ENCODE measurements at places on chromosomes 1 and 21.

DNA sequence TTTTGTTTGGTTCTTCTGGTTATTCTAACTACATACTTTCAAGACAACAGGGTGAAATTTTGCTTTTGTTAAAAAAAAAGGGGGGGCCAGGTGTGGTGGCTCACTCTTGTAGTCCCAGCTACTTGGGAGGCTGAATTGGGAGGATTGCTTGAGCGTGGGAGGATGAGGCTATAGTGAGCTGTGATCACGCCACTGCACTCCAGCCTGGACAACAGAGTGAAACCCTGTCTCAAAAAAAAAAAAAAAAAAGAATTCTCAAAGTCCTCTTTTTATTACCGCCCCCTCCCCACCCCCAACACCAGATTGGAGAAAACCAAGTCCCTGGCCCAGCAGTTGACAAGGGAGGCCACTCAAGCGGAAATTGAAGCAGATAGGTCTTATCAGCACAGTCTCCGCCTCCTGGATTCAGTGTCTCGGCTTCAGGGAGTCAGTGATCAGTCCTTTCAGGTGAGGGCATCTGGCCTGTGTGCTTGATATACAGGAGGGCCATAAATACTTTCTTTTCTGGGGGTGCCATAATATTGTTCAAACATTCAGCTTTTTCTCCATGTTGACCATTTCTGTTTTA lies 50.2 kb downstream of the LAMC2 start:
- DNase-seq = no peak

DNA sequence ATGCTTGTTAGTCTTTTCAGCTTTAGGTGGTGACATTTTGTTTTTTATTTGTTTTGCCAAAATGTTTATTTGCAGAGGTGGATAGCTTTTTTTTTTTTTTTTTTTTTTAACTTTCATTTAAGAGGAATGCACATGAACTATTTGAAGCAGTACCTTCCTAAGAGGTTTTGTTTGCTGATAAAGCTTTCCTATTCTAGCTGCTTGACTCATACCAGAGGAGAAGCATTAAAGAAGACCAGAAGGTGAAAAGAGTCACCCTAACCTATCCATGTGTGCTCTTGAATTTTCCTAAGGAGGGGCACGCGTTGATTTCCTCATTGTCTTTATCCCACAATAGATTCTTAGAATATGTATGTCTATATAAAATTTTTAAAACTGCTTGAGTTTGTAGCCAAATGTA lies 57.7 kb downstream of the PRDM2 start:
- DNase-seq = no peak

- DNase-seq = no peak
Observed at GRCh38 chr1:163346326-163346870, 24.6 kb downstream of the NUF2 start.

GRCh38 chr1:231938211-231938610 lies 311.6 kb downstream of the DISC1 start:
- DNase-seq = no peak

DNA sequence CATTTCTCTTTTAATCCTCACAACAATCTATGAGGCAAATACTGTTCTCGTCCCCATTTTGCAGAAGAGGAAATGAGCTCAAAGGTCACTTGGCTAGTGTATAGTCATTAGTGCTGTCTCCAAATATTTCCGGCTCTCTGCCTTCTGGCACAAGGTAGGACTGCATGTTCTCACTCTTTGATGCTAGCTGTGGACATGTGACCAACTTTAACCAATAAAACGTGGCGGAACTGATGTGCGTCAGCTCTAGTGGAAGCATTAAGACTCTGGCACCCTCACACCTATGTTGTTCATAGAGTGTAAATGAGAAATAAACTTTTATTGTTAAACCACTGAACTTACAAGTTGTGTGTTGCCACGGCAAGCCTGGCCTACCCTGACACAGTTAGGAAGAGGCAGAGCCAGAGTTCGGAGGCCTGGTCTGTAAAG lies 5.0 kb upstream of the KIF21B start:
- DNase-seq = no peak

DNA sequence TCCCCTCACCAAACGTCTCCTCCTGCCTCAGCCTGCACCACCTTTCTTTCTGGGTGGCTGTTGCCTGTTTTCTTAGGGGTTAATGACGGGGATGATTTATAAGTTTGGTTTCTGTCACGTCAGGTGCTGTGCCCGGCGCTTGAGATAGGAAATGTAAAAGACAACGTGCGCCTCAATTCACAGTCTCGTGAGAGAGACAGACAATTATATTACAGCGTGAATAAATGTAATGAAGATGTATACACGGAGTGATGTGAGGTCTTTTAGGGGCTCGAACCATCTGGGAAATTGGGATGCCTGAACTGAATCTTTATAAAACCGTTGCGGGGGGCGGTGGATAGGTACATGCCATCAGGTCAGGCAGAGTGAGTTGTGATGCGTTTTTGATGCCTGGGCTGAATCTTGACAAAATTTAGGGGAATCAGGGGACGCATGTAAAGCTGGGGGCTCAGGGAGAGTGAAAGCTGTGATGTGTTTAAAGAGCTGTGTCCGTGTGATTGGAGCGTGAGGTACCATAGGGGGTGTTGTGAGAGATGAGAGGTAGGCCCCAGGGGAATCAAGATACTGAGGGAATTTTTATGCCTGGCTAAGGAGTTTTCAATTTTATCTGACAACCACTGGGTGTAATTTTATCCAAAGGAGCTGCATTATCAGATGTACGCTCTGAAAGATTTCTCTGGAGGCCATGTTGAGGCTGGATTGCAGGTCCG lies 831 bp downstream of the TIPRL start:
- no peak for DNase-seq

DNA sequence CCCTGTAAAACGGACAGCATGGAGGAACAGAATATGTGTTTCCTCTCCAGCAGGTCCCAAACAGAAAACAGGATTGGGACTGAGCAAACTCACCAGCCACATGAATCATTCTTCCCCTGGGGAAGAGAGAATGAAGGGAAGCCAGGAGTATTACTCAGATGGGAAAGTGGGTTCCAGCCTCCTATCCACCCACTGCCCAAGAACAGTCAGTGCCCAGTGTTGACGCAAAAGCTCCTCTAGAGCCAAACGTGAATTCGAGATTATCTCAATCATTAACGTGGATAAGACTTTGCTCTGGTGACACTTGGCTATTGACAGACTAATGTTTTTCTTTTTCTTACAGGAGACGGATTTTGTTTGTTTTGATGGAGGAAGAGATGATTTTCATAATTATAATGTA lies 9.3 kb downstream of the MIA3 start:
- no peak for DNase-seq

- no peak for DNase-seq
Observed at GRCh38 chr1:58931756-58932155, 147.9 kb upstream of the JUN start.

GRCh38 chr1:118099686-118100085 lies 85.3 kb downstream of the SPAG17 start:
- DNase-seq = no peak

GRCh38 chr1:18429654-18430053 lies 51.1 kb upstream of the KLHDC7A start:
- DNase-seq = no peak

DNA sequence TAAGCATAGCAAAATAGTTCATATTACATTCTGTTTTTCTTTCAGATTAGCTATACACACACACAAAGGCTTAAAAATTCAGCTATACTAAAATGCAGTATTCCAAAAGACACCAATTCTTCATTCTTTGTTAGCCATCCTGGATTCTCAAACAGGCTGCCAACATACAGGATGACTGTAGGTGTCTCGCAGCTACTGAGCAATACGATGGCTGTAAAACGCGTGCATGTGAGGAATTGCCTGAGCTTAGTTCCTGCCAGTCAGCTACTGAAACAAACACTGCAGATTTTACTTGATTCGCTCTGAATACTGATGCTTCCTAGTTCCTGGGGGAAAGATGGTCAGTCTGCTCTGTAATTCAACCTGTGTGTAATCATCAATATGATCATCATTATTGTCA lies 24.7 kb upstream of the HMGN1 start:
- DNase-seq = no peak

DNA sequence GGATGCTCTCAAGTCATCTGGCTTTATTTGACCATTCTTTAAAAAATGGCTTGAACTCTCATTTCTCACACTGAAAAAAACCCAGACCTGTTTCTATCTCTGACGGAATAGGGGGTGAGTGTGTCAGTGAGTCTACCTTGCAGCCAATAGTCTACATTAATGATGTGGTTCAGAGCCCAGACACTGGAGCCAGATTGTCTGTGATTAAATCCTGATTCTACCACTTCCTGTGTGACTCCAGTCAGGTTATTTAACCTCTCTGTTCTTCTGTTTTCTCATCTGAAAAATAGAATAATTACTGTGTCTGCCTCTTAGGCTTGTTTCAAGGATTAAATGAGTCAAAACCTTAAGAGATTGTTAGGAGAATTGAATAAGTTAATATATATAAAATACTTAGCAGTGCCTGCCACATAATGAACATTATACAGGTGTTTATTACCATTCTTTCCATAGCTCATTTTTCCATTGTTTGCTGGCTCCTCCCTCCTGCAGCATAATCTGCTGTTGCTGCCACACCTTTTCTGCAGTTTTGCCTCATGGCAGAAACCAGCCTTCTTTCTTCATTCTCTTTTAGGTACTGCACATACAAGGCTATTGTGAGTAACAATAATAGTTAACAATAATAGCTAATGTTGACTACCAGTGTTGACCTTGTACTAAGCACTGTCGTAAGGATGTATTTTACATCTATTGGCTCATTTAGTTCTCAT lies 157.6 kb upstream of the IVNS1ABP start:
- no peak for DNase-seq

- peak; percentile 80 for DNase-seq
Observed at GRCh38 chr1:153963030-153963849, at the start of gene SLC39A1. TSS of gene SLC39A1 (minus strand) at chr1:153963537. CDS start at chr1:153962715, 822 bp downstream.

- no peak for DNase-seq
Observed at GRCh38 chr1:228109962-228110488, 926 bp upstream of the MRPL55 start.

- DNase-seq = no peak
Observed at GRCh38 chr1:163337631-163338030, 15.9 kb downstream of the NUF2 start.

DNA sequence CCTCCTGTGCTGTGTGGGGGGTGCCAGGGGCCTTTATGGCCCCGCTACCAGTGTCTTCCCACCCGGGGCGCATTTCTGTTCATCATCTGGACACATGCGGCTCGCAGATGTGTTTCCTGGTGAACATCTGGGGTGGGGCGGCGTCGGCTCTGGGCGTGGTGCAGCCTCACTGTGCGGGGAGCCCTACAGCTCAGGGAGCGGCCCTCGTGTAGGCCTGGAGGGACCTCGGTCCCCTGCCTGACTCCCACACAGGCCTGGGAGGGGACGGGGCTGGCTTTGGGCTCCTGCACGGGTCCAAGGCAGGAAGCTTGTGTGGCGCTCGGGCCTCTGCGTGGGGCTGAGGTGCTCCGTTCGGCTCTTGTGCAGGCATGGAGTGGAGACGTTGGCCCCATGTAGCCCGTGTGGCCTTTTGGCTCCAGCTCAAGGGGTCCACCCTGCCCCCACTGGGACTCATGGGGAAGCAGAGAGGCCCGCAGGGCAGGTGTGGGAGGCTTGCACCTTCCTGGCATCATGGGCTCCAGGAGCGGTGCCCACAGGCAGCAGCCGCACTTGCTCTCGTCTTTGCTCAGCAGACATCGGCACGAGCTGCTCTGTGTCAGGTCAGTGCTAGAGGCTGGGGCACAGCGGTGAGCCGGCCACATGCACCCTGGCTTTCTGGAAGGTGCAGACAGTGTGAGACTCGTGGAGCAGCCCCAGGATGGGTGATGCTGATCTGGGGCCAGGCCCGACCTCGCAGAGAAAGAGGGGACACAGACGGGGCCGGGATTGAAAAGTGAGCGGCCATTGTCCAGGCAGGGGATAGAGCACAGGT lies 90.1 kb upstream of the ACTRT2 start:
- no peak for DNase-seq

DNA sequence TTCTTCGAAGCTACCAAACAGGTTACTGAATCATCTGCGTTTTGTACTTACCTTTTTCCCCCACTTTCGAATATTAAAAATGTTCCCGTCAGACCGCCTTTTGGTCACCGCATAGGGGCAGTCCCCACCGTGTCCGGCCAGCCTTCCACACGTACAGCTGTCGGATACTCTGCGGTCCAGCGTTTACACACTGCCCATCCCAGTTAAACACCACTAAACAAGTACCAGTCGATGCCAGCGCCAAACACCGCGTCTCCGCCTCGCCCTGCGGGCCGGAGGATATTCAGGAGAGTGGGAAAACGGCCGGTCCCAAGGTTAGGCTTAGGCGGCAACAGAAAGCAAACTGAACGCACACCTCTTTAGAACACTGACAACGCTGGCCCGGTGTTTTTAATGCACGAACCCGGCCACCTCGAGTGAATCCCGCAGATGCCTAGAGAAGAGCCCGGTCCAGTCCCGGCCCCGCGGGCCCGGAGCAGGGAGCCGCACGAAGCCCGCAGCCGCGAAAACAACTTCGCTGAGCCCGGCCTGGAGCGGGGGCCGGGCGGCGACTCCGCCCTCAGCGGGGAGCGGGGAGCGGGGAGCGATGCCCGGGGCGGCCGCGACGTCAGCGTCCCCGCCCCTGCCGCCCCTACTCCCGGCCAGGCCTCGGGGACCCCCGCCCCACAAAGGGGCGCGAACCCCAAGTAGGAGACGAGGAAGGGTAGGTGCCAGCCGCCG lies 730 bp upstream of the PHF13 start:
- DNase-seq = no peak

DNA sequence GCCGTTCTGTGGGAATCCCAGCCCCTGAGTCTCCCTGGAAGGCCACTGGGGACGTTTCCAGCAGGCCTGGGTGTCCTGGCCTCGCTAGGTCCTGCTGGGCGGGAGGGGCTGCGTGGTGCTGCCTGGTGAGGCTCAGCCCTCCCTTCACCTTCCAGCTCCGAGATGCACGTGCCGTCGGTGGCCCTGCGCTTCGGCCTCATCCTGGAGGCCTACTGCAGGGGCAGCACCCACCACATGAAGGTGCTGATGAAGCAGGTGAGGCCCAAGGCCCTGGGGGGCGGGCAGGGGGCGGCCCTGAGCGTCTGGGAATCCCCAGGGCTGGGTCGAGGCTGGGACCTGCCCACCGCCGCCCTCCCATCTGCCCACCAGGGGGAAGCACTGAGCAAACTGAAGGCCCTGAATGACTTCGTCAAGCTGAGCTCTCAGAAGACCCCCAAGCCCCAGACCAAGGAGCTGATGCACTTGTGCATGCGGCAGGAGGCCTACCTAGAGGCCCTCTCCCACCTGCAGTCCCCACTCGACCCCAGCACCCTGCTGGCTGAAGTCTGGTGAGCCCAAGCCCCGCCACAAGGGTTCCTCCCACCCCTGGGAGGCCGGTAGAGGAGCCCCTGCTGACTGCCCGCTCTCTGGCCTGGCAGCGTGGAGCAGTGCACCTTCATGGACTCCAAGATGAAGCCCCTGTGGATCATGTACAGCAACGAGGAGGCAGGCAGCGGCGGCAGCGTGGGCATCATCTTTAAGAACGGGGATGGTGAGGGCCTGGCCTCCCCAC lies 70.3 kb downstream of the PIK3CD start:
- DNase-seq = peak; percentile 81

DNA sequence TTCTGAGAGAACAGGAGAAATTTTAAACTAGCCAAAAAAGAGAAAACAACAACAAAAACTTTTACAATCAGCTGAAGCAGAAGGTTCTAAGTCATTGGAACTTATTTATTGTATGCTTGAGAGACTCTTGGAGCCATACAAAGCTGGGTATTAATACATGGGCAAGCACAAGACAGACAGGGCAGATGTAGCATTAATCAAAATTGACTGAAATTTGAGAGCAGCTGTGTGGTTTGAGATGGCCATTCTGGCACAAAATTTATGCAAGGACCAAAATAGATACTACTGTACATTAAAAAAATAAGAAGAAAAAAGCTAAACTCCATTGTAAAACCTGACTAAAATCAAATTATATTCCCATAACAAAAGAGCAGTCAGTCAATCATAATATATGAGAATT lies 892.5 kb downstream of the PLA2G4A start:
- no peak for DNase-seq

- no peak for DNase-seq
Observed at GRCh38 chr1:34376531-34376930, 199.8 kb downstream of the C1orf94 start.
